ENCODE measurements at places on chromosomes 1 and 21.
A peak's percentile ranks its signal among the peaks of the same experiment; 100 is the strongest.

- no peak for DNase-seq
These were observed 65.3 kb upstream of the MAN1A2 start for GRCh38 chr1:117301901-117302300.

DNA sequence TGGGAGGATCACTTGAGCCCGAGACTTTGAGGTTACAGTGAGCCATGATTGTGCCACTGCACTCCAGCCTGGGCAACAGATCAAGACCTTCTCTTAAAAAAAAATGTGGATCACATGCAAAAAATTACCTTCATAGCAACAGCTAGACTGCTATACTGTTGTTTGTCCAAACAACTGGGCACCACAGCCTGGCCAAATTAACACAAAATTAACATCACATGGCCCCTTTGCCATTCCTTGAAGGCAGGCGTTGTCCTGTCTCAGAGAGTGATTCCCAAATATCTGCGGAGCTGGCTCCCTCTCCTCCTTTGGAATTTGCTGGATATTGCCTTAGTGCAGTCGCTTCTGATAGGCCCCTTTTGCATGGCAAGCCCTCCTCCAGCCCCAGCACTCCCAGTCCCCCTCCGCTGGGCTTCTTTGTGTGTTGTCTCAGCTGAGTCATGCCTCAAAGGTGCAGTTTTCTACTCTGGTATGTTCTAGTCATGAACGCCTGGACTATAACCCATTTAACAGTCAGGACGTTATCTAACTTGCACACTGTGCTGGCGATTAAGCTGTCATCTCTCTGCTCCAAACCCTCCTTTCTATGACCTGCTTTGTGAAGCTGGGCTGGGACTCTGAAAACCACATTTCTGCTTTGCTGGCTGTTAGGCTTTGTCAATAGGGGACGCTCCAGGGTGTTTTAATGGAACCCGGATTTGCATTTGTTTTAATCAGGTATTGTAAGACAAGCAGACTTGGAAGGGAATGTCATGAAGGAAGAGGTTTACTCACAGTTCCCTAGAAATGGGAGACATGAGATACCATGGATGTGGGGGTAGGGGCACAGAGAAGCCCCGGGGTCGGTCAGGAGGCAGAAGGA, 20.1 kb upstream of the HPCAL4 start:
- DNase-seq, result no peak

DNA sequence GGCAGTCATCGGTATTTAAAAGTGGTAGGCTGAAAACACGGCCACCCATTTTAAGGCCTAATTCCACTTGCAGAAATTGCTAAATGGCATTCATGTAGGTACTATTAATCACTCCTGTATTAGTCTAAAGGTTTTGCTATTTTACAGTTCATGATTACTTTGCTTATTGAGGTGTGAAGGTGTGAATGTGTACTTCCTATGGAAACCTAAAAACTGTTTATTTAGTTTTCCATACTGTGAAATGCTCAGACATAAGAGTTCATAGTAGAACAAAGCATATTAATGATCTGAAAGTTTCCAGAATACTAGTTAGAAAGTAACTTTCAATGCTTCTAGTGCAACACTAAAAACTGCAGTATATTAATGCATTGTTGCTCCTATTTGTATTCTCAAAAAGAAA, 69.8 kb downstream of the ITGB3BP start:
- DNase-seq, result no peak

GRCh38 chr21:45819478-45820170, 161.9 kb upstream of the COL6A1 start:
- no peak for DNase-seq

DNA sequence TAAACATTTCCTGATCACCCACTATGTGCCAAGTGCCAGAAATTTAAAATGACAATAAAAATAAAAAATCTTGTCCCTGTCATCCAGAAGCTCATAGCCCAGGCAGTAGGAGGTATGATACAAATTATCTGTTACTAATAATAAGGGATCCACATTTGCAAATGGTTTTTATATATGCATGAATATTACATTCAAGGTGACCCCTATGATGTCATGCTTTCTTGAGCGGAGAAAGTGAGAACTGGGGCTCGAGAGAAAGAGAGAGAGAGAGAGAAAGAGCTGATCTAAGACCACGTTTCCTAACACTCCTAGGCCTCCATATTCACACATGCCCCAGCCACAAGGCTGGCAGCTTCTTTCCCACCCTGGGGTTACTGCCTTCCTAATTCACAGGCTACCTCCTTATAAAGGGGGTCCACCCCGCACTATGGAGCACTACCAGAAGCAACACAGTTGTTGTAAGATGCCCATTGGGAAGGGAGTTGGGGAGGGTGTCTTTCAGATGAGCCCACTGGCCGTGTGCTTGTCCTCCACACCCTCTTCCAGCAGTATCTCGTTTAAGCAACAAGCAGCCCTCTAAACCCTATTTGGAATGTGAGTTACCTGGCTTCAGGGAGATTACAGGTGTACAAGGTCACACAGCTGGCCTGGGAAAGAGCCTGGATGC, 28.8 kb upstream of the LRRN2 start:
- no peak for DNase-seq

DNA sequence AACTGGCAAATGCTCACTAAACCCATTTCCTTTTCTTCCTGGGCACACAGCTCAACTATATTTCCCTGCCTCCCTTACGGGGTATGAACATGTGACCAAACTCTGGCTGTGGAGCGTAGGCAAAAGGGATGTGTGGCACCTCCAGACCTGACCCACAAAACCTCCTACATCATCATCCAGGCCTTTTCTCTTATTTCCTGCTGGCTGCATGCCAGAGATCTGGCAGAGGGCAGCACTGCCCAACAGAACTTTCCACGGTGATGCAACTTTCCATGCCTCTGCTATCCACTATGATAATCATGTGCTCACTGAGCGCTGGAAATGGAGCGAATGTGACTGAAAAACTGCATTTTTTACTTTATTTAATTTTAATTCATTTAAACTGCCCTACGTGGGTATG, 99.6 kb upstream of the CACNA1E start:
- DNase-seq, result no peak

- peak; percentile 50 for DNase-seq
These were observed 241.8 kb downstream of the TRABD2B start for GRCh38 chr1:47755101-47755990.

- DNase-seq, result no peak
These were observed 280.3 kb upstream of the GJB5 start for GRCh38 chr1:34474566-34474965.

DNA sequence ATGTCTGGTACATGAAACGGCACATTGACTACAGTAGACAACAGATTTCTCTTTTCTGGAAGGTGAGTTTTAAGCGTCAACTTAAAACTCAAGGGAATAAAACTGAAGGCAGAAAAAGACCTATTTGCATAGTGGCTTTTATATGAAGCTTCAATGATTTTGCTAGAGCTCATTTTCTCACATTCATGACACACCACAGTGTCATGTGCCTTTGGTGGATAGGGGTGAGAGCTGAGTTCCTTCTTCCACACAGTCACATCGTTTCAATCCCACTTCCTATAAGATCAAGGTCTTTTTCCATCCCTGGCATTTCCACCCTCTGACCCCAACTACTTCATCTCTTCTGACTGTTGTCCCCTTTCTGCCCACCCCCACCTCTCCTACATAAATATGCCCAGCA, 31.0 kb downstream of the IL12RB2 start:
- DNase-seq, result peak; percentile 9

DNA sequence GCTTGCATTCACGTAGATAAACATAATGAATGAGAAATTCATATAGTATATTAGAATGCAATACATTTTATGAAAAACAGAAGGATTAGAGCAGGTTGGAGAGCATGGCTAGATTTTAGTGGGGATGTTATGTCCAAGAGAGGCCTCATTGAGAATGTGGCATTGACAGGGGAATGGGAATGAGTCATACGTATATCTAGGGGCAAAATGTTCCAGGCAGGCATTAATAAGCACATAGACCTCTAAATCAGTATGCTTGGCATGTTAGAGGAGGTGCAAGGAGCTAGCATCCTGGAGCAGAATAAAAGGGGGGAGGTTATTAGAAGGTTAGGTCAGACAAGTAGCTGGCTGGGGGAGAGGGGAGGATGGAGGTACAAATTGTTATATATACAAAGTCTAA, 93.0 kb downstream of the USH2A start:
- no peak for DNase-seq

DNA sequence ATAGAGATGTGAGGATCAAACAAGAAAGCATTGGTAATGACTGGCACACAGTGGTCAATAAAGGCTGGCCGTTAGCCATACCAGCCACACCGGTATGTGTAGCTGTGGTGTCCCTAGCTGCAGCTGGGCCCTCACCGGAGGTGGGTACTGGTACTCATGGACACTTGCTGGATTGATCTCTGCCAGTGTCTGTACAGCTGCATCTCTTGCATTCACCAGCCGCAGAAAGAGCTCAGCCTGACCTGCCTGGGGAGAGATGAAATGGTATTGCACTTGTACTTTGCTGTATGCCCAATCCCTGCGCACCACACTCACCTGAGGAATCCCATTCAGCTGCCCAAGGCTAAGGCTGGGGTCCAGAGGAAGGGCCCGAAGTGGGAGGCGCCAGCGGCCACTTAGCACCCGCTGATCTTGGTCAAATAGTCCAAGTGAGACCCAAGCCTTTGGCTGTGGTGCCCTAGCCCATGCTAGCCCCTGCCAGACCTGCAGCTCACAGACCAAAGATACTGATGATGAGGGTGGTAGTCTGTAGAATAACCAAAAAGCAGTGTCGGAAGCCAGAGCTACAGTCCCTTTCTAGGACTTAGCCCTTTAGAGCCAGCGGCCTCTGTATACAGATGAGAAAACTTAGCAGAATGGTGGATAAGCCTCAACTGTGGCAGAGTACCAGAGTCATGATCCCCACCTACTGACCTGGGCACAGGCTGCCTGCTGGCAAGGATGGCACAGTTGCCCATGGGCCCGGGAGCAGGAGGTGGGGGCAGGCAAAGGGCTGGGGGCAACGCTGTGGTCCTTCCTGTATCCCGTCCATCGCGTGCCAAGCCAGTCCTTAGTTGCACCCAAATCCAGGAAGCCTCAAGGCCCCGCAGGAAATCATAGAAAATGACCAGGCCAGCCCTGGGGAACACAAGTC, 3.0 kb downstream of the CCDC17 start:
- DNase-seq, result no peak

- no peak for DNase-seq
These were observed 31.9 kb upstream of the FCGR2A start for GRCh38 chr1:161473348-161473747.

DNA sequence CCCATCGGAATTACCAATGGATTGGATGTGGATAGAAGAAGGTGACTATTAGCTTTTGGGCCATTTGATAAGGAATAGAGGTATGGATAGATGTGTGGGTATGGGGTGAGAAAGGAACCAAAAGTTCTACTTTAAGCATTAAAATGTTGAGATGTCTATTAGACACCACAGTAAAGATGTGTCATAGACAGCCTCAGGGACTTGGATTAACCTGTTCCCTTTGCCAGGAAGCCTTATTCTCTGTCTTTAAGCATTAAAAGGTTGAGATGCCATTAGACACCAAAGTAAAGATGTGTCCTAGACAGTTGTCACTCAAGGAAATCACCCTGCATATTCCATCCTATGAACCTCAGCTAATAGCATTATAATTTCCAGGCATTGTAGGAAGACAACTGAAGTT, 11.0 kb upstream of the DENND1B start:
- DNase-seq, result no peak

- DNase-seq, result no peak
These were observed 249.9 kb downstream of the LRRIQ3 start for GRCh38 chr1:73948055-73948454.

GRCh38 chr1:33142483-33143064, 39.3 kb downstream of the TRIM62 start:
- no peak for DNase-seq

- DNase-seq, result no peak
These were observed 7.0 kb upstream of the HIVEP3 start for GRCh38 chr1:41925712-41926111.

- no peak for DNase-seq
These were observed 33.3 kb downstream of the RRAGC start for GRCh38 chr1:38826262-38826661.

DNA sequence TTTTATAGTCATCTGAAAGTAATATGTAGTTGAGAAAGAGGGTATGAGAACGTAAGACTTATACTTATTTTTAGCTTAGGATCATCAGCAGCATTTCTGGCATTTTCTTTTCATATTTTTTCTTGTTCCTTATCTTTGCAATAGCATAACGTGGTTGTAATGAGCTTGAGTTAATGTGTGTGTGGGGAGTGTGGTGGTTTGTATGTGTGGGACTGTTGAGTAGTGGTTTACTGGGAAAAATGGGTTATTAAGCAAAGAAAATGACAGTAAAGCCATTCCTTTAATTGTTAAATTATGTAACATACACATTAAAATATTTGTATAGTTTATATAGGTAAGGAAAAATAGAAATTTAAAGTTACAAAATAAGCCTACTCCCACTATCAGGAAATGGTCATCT, 15.2 kb downstream of the PIP5K1A start:
- no peak for DNase-seq
